ENCODE measurements at places on chromosomes 5 and 9.
A peak's percentile ranks its signal among the peaks of the same experiment; 100 is the strongest.

GRCh38 chr5:150777685-150778084 lies 872 bp upstream of the SMIM3 start:
- no peak for DNase-seq

DNA sequence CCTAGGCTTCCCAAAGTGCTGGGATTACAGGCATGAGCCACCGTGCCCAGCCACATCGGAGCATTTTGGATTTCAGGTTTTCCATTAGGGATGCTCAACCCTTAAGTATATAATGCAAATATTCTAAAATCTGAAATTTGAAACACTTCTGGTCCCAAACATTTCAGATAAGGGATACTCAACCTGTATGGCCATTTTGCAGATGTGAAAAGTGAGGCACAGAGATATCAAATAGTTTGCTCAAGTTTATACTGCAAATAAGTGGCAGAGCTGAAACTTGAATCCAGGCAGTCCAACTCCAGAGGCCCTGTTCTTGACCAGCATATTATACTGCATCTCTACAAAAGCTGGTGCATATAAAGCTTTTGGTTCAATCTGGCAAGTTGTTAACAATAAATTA lies 2.4 kb downstream of the WDR31 start:
- no peak for DNase-seq

GRCh38 chr5:95347506-95348120 lies 43.6 kb upstream of the FAM81B start:
- no peak for DNase-seq

DNA sequence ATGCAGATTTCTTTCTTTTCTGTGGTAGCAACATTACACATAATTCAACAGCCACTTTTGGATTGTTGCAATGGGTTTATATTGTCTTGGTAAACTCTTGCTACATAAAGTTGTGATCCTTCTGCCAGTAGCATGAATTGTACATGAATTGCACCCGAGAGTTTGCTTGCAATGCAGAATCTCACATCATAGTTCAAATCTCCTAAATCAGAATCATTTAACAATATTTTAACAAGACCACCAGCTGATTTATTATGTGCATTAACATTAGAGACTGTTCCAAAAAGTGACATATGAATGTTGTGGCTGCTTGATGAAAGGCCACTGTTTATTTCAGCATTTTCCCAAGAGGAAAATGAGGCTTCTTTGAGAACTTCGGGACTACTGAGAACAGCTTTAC lies 1491.8 kb upstream of the NUDT12 start:
- no peak for DNase-seq

DNA sequence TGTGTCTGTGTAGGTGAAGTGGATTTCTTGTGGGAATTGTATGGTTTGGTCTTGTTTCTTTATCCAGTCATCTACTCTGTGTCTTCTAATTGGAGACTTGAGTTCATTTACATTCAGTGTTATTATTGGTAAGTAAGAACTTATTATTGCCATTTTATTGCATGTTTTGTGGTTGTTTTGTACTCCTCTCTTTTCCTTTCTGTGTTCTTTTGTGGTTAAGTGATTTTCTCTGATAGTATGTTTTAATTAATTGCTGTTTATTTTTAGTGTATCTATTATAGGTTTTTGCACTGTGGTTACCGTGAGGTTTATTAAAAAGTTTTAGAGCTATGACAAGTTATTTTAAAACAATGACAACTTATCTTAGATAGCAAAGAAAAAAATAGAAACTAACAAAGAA lies 8.1 kb downstream of the POLK start:
- DNase-seq = no peak

DNA sequence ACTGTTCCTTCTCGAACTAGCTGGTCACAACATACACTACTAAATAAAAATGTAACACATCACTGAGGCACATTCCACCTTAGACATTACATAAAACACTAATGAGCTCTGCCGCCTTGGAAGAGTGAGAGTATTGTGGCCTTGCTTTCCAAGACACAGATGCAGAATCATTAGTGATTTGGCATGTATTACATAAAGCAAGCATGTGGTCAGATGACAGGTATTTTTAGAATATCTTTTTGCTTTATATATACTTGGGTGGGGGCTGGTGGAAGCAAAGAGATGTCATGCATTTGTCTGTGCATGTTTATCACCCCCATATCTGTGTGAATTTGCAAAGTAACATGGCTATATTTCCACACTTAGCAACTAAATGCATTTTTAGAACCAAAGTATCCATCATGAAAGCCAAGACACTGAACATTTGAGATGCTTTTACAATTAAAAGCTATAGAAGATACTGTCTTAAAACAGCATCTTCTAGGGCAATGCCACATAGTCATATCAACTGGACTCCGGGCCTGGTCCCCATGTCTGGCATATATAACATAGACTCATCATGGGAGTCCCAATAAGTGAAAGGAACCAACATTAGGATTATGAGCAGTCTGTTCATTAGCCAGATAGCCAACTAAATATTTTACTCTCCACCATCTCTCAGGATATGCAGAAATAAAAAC lies 213.5 kb downstream of the MEF2C start:
- DNase-seq = peak; percentile 76

DNA sequence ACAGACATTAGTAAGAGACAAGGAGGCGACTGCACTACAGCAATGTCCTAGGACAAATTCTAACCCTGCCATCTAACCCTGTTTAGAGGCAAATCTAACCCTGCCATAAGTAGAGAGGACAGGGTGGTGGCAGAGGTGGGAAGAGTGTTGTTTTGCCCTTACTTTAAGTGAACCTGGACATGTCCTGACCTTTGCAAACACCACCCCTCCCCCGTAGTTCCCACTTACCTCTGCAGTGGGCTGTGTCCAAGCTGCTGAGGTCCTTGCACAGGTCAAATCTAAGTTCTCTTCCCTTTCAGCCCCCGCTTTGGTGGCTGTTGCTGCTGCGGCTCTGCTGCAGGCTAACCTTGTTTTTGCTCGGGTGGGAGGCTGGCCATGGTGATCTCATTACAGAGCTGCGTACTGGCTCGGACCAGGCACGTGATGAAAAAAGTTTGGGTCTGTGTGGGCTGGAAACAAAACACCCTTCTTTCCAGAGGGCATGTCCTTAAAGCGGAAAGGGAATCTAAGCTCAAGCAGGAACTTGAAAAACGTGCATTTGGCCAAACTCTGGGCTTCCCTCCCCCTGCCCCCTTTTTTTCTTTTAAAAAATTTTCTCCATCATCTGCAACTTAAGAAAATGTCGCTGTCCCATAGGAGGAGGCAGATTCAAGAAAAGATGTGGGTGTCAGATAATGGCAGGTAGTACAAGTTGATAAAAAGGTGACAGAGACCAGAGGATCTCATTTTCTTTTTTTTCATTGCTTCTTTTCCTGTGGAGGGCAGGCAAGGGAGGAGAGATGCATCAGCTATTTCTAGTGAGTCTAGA lies at the start of gene FAXDC2:
FAXDC2 (minus strand) TSS at position 349 of the 808 bp plus-strand sequence. CDS start 12,425 bp downstream, outside the sequence.
- no peak for DNase-seq

DNA sequence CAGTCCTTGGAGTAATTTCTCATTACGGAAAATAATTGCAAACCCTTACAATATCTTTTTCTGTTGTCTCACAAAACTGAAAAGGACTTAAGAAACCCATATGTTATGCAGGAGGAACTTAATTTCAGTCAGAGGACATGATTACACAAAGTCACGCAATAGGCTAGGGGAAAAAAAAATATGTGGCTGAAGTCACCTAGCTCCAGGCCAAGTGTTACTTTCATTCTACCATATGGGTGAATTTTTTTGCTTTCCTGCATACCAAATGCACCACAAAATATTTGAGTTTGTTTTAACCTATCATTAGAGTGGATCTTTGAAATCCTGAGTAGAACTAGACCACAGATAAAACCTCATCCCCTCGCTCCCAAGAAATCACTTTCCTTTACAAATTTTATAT lies 523.5 kb downstream of the CAAP1 start:
- DNase-seq = no peak

- peak; percentile 35 for DNase-seq
These were observed 6.2 kb upstream of the CERCAM start for GRCh38 chr9:128414461-128414860.

- no peak for DNase-seq
These were observed 876.8 kb upstream of the WWC1 start for GRCh38 chr5:167414611-167415010.

GRCh38 chr9:122071715-122072114 lies 21.4 kb downstream of the TTLL11 start:
- no peak for DNase-seq

DNA sequence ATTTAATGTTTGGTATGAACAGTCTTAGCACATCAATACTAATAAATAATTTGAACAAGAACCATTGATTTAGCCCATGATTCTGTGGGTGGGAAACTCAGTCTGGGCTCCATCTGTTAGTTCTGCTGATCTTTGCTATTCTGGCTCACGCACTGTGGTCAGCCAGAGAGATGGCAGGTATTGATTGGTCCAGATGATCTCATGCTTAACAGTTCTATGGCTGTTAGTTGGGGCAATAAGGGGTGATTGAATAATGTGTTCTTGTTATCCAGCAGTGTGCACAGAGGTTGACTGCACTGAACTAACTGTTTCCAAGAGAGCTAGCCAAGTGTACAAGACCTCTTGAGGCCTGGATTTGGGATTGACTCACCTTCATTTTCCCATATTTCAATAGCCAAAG lies 824.3 kb downstream of the SEMA5A start:
- DNase-seq = no peak

DNA sequence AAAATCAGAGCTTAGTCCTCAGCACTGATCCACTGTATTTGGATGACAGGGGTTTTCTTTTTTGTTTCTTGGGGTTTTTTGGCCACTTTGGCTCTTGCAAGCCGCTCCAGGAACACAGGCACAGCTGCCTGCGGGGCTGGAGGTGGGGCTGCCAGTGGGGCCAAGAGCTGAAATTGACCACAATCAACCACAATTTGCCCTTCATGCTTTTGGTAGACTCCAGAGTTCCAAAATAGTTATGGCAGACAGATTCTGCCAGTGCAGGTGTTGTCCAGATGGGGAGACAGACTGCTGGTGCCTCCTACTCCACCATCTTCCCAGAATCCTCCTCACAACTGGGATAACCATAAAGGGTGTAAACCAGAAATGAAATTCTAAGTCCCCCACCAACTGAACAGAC lies 36.5 kb downstream of the PLEKHG4B start:
- no peak for DNase-seq

- DNase-seq = peak; percentile 46
These were observed 76.9 kb upstream of the ADAMTSL1 start for GRCh38 chr9:18397076-18397475.

GRCh38 chr5:147417135-147417813 lies 92.6 kb downstream of the DPYSL3 start:
- peak; percentile 8 for DNase-seq

GRCh38 chr9:14693251-14693861 lies at the start of gene ZDHHC21:
Gene ZDHHC21 (minus strand): TSS chr9:14693432. CDS start chr9:14674340, 19,092 bp downstream.
- DNase-seq = peak; percentile 89

GRCh38 chr5:137651022-137651421 lies 84.9 kb downstream of the KLHL3 start:
- no peak for DNase-seq

DNA sequence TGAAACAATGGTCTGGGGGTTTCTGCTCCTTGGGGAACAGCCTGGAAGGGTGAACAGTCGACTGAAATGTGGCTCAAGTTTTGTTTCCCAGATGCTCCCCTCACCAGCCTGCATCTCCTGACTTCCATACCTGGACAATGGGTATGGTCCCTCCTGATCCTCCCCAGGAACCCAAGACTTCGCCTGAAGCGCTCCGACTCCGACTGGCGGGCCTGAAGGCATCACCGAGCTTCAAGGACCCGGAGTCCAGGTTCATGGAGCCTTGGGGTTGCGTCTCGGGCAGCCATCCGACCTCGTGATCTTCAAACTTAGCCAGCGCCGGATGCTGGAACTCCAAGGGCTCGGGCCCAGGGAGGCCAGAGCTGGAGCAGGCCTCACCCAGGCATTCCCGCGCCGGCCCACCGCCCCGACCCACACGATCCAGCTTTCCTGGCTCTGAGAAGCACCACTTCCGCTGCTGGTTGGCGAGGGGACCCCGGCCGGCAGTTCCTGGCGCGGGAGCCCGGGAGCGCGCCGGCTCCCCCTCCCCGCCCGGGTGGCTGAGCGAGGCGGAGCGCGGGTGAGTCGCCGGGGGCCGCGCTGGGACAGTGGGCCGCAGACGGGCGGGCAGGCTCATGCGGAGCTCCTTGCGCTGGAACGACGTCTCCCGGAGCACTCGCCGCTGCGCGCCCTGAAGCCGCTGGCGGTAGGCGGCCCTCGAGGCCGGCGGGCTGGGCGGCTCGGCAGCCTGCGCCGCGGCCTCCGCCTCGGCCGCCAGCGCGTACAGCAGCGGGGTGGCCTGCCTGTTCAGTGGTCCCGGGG lies 5.2 kb downstream of the SHROOM1 start:
- no peak for DNase-seq

Data from NCI-H69 (cell line).